Upper lobe of right lung (tissue), 1 donor: ENCODE measurements at places on chromosomes 3 and 15. TPM values are rescaled to one million over a fixed set of nuclear protein-coding genes. Genes with fewer than 3 reads are reported as not detected.

Gene BCHE
- total RNA-seq = 6.8 TPM

Gene GNAI2
- total RNA-seq = 321 TPM

Gene KNG1
- 0.14 TPM for total RNA-seq

Gene SLC9C1
- not detected for total RNA-seq

Gene PCOLCE2
- 23.3 TPM for total RNA-seq

Gene LSMEM2
- total RNA-seq = not detected

Gene NCKIPSD
- 18.3 TPM for total RNA-seq

Gene SPESP1
- 1.2 TPM for total RNA-seq

Gene GOLGA8F
- total RNA-seq = not detected

Gene CSTA
- total RNA-seq = 22.3 TPM

Gene SEMA3F
- 65.6 TPM for total RNA-seq

Gene RNF168
- 21.1 TPM for total RNA-seq

Gene C3orf33
- total RNA-seq = 4.5 TPM

Gene FRMD5
- total RNA-seq = 1.2 TPM

Gene GRM2
- 0.49 TPM for total RNA-seq

Gene MEGF11
- 3.0 TPM for total RNA-seq

Gene CCR2
- total RNA-seq = 17.8 TPM

Gene CISH
- 71.6 TPM for total RNA-seq

Gene GLDN
- 21.8 TPM for total RNA-seq

Gene CFAP91
- 3.7 TPM for total RNA-seq

Gene DLL4
- 22.0 TPM for total RNA-seq

Gene EFHB
- total RNA-seq = 0.90 TPM

Gene IL12A
- 0.96 TPM for total RNA-seq

Gene PPP1R14D
- total RNA-seq = 1.3 TPM

Gene ZDHHC23
- 15.0 TPM for total RNA-seq

Gene GOLGA6L6
- total RNA-seq = not detected

Gene DAPK2
- 73.3 TPM for total RNA-seq

Gene GNL3
- total RNA-seq = 50.6 TPM

Gene SKOR1
- 0.52 TPM for total RNA-seq

Gene LRRK1
- total RNA-seq = 22.6 TPM

Gene PRRT3
- 1.4 TPM for total RNA-seq

Gene C15orf62
- 0.96 TPM for total RNA-seq

Gene AP3S2
- total RNA-seq = 32.1 TPM

Gene KNL1
- total RNA-seq = 0.61 TPM

Gene SLC2A2
- total RNA-seq = not detected

Gene GASK1A
- 3.9 TPM for total RNA-seq

Gene ARNT2
- 12.9 TPM for total RNA-seq
